Stimulated activated CD4-positive, alpha-beta T cell treated with anti-CD3 and anti-CD28 coated beads, TNF-alpha, amount 100 ng/mL, for 48 hours (primary cell): ENCODE measurements at places on chromosomes 4 and X.

- no peak for DNase-seq
Measured at GRCh38 chrX:57902633-57903032, 7.6 kb downstream of the ZXDA start.

DNA sequence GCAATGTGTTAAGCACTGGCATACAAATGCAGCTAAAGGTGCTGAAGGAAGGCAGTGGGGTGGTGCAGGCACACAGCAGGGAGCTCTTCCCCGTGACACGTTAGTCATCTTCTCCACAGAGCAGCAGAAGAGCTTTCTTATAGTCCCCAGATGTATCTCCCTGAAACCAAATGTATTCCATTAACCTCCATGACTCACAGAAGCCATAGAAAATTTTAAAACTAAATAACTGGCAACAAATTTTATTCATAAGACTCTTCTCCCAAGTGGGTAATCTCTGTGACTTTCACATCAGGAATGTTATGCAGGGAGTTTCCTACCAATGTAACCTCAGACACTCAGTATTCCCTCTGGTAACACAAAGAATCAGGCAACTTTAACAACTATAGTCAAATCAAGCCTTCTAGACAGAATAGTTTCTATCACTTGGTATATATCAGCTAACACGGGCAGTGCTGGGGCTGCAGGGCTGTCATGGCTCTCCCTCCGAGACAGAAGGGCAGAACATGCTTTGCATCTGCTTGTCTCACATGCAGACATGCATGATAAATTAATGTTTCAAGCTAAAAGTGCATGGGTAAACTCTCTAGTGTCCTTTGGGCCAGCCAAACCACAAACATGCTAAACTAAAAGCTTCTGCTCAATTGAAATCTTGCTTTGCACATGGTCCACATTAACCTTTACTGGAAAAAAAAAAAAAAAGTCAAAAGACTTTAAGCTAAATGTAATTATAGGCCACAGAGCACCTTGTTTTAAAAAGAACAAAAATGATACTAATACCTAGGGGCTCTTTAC is 28.2 kb downstream of the ANXA5 start:
- DNase-seq = no peak

DNA sequence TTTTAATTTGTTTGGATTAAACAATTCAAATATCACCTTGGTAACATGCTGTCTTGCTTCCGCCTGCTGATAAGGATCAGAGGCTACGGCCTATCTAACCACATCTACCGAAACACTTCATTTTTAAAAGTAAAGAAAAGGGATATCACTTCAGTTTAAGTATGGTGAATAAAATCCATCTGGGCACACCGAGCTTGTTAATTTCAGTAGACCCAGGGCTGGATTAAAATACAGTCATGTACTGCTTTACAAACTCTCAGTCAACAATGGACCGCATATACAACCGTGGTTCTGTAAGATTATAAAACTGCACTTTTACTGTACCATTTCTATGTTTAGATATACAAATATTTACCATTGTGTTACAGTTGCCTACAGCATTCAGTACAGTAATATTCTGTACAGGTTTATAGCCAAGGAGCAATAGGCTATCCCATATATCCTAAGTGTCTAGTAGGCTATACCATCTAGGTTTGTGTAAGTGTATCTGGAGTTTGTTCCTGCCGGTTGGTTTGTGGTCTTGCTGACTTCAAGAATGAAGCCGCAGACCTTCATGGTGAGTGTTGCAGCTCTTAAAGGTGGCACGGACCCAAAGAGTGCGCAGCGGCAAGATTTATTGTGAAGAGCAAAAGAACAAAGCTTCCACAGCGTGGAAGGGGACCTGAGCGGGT is 40.0 kb downstream of the SEPTIN11 start:
- no peak for DNase-seq

DNA sequence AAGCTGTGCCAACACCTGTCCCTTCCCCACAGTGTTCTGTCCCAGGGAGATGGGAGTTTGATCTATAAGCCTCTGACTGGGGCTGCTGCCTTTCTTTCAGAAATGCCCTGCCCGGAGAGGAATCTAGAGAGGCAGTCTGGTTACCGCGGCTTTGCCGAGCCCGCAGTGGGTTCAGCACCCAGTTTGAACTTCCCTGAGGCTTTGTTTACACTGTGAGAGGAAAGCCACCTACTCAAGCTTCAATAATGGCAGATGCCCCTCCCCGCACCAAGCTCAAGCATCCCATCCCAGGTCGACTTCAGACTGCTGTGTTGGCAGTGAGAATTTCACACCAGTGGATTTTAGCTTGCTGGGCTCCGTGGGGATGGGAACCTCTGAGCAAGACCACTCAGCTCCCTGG is 33.3 kb upstream of the ARSJ start:
- DNase-seq = no peak

GRCh38 chr4:145776208-145776607 is 96.3 kb downstream of the C4orf51 start:
- no peak for DNase-seq

DNA sequence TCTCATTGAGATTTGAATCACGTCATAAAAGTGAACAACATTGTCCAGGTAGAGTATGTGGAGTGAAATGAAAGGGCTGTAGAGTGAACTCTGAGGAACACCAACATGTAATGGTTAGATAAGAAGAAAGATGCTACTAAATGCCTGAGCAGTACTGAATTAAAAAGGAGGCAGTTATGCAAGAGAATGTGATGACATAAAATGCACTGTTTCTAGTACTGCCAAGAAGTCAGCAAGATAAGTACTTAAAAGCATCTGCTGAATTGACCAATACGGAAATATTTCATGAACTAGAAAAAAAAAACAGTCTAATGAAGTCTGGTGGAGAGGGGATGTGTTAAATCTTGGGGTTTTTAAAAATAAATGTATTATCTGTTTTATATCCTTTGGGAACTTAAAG is 583.8 kb upstream of the GALNT7 start:
- no peak for DNase-seq

DNA sequence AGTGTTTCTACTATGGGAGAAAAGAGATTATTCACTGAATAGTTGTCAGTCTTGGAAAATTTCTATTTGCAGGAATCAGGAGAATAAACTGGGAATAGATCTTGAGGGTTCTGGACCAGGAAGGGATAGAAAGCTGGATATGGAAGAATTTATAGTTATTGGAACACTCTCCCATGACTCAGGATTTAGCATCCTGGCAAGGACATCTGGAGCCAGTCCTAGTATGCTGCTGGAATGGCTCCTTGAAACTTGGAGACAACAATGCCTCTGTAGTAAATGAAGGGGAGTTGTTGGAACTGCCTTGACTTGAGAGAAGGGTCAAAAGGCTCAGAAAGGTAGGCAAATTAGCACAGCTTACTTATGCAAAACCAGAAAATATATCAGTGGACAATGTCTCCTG is 23.5 kb upstream of the THOC2 start:
- no peak for DNase-seq

- DNase-seq = no peak
Measured at GRCh38 chrX:17192106-17192505, 182.9 kb upstream of the NHS start.

- no peak for DNase-seq
Measured at GRCh38 chr4:102319594-102319993, 25.7 kb downstream of the SLC39A8 start.

DNA sequence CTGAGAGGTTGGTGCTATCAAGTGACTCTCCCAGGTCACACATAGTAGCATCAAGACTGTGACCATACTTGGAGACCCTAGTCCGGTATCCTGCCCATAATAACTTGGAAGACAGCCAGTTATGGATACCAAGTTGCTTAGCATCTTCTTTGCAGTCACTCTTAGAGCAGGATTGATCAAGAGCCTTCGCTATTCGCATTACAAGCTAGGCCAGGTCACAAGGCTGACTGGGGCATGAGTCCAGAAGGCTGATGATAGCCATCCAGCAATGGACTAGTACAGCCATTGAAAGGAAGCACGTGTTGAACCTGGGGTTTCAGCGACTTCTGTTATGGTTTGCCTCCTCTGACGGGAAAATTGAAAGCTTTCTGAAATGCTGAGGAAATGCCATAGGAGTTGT is 157.6 kb downstream of the POLA1 start:
- DNase-seq = no peak

DNA sequence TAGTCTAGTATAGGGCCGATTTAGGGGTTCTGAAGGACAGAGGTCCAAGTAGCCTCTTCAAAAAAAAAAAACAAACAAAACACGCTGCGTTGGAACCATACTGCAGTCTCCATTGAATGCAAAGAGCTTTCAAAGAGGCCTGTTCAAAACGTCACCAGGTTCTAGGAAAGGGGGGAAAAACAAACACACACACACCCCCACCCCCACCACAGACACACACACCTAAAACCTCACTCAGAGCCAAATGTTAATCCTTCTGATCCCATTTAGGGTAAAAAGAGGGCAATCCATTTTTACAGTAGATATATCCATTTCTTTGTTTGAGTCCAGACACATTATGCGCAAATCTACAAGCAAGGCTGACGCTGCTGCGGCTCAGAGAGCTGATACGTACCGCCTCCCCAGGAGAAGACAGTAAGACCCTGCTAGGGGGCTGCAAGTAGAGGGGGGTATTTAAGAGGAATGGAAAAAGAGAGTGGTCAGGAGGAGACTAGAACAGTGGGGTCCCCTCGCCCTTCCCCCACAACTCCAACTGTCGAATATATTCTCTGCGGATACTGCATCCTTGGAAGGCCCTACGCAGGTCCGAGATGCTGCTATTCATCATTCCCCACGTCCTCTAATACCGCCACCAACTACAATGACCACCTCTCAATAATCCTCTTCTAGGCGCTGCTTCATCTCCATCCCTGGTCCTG is 1.3 kb downstream of the NKRF start:
- DNase-seq = no peak

DNA sequence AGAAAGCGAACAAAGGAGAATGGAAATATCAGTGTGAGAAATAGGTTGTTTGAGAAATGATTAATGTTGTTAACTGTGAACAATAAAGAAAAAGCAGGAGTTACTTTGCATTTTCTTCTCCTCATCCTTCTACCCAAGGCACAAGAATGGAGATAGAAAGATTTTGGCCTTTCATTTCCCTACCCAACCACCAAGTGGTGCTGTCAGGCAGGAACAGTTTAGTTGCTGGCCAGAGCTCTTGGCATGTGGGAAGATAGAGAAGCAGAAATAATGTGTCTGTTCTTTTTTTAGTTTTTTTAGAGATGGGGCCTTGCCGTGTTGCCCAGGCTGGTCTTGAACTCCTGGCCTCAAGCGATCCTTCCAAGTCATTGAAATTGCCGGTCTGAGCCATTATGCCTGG is 12.8 kb downstream of the HOPX start:
- no peak for DNase-seq

DNA sequence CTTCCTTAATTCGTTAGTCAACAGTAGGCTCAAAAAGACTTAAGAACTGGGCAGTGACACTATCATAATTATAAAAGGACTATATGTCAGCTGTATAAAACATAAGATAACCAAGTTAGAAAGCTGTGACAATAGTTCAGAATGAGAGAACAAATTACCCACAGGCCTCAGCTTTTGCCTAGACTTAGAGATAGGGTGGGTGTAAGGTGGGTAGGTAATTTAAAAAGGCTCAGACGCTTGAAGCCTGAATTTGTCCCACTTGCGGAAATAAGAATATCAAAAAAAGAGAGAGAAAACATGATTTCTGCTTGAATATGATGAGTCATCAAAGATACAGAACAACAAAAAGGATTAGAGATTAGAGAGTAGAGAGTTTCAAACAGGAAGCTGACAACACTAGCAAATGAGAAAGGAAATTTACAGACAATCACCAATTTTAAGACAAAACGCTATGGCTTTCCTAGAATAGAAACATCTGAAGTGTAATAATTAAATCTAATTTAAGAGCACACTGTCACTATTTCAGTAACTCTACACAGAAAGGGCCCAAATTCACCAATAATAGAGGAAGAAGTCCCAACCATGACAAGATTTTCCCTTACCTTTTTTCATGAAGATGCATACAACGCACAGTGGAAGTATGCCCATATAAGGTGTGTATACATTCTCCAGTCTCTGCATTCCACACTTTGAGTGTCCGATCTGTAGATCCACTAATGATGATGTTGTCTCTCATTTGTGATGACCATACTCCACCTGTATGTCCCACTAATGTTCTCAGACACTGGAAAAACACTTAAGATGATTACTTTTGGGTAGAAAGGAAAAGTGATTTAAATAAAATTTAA is 208.1 kb downstream of the FBXW7 start:
- DNase-seq = no peak

GRCh38 chr4:184485279-184485678 is 10.9 kb upstream of the IRF2 start:
- DNase-seq = no peak

DNA sequence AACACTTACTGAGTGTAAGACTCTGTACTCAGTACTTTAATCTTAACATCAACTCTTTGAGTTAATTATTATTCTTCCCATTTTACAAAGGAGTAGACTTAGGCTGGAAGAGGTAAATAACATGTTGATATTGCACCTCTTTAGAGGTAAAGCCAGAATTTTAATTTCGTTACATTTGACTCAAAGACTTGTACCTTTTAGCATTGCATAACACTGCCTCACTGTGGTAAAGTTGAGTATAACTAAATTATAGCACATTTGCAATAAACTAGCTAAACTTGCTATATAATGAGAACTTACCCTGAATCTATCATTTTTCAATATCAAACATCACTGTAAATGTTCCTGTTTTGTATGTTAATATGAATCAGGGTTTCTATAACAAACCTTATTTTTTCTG is 218.5 kb downstream of the PRR32 start:
- no peak for DNase-seq

DNA sequence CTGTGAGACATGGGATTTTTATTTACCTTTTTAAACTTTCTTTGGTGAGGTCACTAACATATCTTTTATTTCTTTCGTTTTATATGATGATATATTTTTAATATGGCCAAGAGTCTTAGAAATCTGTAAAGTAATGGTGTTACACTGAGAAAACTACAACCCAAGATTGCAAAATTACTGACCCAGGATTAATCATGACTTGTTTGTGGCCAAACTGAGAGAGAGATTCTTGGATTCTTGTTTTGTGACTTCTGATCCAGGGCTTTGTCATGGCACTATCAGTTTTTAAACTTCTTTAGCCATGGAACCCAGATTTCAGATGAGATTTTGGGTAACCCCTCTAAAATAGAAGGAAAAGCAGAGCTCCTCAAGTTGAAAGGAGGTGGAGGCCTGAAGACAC is 42.0 kb downstream of the SGMS2 start:
- DNase-seq = no peak

GRCh38 chrX:44432641-44433040 is 89.2 kb upstream of the EFHC2 start:
- no peak for DNase-seq

DNA sequence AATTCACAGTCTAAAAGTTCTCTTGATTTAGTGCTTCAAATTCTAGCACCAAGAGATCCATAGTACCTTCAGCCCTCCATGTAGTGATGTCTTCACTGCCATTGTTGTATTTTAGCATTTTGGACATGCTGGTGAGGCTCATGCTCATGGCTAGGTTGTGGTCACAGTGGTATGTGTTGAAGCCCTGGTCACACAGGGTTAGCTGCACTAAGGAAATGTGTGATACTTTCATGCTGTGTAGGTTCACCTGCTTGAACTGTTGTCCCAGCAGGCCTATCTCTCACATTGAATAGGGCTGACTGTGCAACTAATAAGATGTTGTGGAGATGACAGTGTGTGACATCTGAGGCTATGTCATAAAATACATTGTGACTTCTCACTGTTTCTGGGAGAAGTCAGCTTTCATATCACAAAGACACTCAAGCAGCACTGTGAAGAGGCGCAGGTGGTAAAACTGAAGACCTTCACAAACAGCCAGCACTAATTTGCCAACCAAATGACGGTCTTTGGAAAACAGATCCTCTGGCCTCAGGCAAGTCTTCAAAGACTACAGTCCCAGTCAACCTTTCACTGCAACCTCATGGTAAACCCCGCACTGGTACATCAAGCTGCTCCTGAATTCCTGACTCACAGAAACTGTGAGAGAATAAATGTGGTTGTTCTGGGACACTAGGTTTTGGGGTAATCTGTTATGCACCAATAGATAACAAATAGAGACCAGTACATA is 17.4 kb upstream of the ADH4 start:
- DNase-seq = no peak
